ENCODE measurements at places on chromosomes 1 and 21.
A peak's percentile ranks its signal among the peaks of the same experiment; 100 is the strongest.

- DNase-seq = peak; percentile 49
Measured at GRCh38 chr21:31897311-31897710, 24.5 kb downstream of the HUNK start.

- peak; percentile 72 for DNase-seq
Measured at GRCh38 chr1:30083800-30084464, 639.5 kb downstream of the MATN1 start.

GRCh38 chr1:150152772-150153456 is 3.2 kb downstream of the PLEKHO1 start:
- peak; percentile 55 for DNase-seq

- DNase-seq = no peak
Measured at GRCh38 chr1:18373882-18374493, 106.7 kb upstream of the KLHDC7A start.

DNA sequence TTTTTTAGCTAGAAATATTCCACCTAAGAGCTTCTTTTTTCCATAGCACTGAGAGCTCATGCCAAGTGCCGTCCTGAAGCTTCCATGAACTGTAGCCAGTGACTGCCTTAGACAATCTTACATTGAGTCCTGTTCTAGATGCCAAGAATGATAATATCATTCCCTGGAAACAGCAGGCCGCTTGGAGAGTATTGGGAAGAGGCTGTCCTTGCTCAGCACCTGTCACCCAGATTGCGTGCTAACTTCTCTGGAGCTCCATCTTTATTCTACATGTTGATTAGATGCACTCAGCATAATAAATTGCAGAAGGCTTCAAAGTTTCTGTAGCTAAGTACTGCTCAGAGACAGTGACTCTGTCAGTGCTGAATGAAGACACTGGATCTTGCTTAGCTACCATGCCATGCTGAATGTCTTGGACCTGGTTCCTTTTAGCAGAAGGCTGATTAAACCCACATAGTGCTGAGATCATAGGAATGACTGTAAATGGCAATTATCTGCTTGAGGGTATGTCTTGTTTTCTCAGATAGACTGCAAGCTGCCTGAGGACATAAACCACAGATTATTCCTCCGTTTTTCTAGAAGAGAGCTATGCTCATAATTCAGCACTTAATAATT is 83.1 kb upstream of the IRF2BP2 start:
- DNase-seq = no peak

DNA sequence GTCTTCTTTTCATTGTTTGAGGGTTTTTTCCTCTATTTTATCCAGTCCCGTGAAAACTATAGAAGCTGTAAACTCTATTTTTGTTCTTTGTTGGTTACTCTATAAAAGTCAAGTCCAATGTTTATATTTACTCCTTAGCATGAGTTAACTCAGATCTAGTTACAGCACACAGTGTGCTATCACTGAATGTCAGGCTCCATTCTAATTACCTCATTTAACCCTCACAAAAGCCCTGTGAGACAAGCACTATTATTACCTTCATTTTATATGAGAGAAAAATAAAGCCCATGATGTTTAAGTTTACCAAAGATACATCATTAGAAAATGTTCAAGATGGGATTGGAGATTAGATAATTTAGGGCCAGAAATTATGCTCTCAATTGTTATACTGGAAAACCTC is 251.4 kb upstream of the SNX7 start:
- no peak for DNase-seq
